ENCODE measurements at places on chromosomes 5 and 9. TPM values are rescaled to one million over a fixed set of nuclear protein-coding genes. Genes with fewer than 3 reads are reported as not detected.

Gene IFNB1
- total RNA-seq = not detected

Gene EQTN
- total RNA-seq = not detected

Gene WNT8A
- not detected for total RNA-seq

Gene ECSCR
- 0.12 TPM for total RNA-seq

Gene LRRC14B
- total RNA-seq = not detected

Gene GLIPR2
- 42.7 TPM for total RNA-seq

Gene C7
- total RNA-seq = not detected

Gene SLC1A1
- 32.1 TPM for total RNA-seq

Gene INSL6
- total RNA-seq = not detected

Gene CD180
- total RNA-seq = not detected
